Stimulated activated CD4-positive, alpha-beta T cell treated with anti-CD3 and anti-CD28 coated beads, Interleukin-2, amount 100 ng/mL, for 4 hours (primary cell): ENCODE measurements at places on chromosomes 1 and 21.

DNA sequence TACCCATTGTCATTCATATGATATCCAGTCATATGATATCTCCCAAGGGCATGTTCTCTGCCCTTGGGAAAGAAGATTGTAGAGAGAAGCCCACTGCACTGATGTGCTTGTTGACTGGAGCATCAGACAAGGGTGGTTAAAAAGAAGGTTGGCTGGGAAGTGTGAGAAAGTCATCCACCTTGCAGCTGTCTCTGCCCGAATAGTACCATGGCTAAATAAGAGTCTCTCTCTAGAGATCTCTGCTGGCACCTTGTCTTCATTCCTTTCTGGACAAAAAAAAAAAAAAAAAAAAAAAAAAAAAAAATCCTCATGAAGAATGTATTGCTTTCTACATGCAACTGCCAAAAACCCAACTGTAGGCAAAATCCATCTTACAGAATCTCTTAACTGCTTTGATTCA, 349.7 kb upstream of the ESRRG start:
- DNase-seq, result no peak

GRCh38 chr1:228166170-228166936, 749 bp downstream of the IBA57 start:
- DNase-seq, result peak; percentile 33

DNA sequence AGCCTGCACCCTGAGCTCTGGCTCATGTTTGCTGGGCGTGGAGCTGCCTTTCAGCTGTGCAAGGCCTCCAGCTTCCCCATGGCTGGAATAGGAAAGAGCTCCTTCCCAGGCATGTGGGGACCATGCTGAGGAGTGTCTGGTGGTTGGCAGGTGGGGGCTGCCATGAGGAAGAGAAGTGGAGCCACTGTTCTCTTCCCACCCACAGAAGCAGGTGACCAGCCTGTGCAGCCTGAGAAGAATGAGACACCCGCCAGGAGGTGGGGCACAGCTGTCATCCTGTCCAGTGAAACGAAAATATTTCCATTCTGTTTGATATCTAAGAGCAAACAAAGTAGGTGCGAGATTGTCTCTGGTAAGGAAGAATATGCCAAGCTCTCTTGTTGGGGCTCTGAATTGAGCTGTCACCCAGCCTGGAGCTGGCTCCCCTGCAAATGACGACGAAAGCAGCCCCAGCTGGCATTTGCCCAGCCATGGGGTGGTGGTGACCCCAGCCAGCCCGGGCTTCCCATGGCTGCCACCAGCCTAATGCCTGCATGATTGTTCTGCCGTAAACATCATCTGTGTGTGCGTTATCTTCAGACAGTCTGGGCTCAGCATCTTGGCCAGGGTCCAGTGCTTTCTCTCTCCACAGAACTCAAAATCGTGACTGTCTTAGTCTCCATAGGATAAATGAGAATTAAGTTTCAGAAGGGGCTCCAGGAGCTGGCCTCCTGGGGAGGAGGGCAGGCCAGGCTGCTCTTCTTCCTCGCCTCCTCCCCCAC, 429.8 kb upstream of the VAMP3 start:
- no peak for DNase-seq

DNA sequence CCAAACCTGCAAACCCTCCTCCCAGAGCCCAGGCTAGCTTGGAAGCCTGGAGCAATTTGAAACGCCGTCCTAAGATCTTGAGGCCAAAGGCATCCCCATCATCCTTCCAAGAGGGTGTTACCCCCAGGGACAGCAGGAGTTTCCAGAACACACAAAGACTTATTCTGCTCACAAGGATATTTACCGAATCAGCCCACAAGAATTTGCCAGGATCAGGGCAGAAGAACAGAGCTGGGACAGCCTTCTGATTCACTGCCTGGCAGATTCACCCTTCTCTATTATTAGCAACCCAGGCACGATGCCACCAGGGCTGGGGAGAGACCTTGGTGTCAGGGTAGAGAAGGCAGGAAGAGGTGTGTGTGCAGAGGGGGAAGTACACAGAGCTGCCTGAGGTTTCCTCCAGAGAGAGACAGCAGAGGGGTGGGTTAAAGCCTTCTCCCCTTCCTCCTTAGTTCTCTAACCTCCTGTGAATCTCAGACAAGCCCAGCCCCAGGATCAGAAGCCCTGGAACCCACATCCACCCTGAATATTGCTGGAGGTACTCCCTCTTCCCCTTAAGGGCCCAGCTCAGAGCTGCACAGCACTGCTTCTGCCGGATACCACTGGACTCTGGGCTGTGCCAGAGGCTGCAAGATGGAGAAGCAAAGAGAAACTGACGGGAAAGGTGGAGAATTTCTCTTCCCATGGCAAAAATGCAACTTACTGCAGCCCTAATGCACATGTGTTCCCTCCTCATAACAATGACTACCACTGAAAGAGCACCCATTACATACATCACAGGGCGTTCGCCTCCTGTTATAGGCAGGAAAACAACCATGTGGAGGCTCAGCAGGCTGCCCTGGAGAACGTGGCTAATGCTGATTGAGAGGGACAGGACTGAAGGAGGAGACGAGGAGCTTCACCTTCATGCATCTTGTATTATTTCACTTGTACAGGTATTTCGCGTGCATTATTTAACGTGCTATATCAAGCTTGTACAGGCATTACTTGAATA, 61.8 kb downstream of the ITPKB start:
- DNase-seq, result peak; percentile 61

GRCh38 chr1:186440584-186440983, 20.3 kb downstream of the PDC start:
- DNase-seq, result no peak

GRCh38 chr1:208219659-208220282, 24.4 kb downstream of the PLXNA2 start:
- DNase-seq, result no peak
